NCI-H187 treated with DMSO at 0.1 percent for 48 hours (cell line): ENCODE measurements at places on chromosomes 4 and X.

- DNase-seq, result no peak
Observed at GRCh38 chrX:23317799-23318724, 16.6 kb upstream of the PTCHD1 start.

GRCh38 chrX:85288992-85289723 lies 45.4 kb downstream of the ZNF711 start:
- DNase-seq, result no peak

GRCh38 chr4:179605196-179605595 lies 2163.0 kb upstream of the AGA start:
- DNase-seq, result no peak

DNA sequence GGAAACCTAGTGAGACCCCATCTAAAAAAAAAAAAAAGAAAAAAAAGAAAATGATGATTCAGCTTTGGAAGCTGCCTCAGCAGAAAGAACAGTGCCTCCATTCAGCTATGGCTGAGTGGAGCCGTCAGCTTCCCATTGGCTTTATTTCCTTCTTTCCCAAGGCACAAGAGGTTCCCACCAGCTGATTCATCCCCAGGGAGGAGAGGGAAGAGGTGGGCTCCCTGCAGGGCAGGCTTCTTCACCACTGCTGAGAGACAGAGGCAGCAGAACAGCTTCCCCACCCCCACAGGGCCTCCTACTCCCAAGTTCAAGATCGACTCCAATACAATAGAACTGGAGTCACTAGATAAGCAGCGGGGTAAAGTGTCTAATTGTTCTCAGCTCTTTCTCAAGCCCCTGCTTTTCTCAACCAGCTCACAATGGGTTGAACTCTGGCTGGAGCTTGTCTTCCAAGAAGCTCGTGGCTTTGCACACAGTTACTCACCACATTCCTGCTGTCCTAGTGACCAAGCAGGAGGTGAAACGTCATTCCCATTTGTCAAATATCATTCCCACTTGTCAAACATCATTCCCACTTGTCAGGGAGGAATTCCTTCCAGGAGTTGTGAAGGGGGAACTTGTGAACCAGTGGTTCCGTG lies 47.8 kb downstream of the FHDC1 start:
- DNase-seq, result no peak

GRCh38 chr4:4271912-4272311 lies 18.0 kb downstream of the LYAR start:
- DNase-seq, result no peak

GRCh38 chrX:10064736-10065135 lies 92.0 kb upstream of the CLCN4 start:
- no peak for DNase-seq

DNA sequence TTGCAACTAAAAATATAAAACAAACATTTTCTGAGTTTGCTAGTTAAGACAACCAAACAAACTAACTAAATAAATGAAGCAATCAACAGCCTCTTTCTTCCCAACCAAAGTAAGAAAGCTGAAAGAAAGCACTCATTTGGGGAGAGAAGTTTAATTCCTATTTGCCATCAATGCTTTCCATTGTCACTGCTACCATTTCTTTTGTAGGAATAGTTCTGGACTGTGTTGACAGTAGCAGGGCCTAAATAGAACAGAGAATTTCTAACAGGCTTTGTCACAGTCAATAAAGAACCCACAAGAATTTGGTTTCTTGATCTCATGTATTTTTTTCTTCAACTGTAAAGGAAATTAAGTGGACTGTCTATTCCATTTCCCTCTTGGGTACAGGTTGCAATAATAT lies 1886.4 kb upstream of the TENM3 start:
- no peak for DNase-seq

DNA sequence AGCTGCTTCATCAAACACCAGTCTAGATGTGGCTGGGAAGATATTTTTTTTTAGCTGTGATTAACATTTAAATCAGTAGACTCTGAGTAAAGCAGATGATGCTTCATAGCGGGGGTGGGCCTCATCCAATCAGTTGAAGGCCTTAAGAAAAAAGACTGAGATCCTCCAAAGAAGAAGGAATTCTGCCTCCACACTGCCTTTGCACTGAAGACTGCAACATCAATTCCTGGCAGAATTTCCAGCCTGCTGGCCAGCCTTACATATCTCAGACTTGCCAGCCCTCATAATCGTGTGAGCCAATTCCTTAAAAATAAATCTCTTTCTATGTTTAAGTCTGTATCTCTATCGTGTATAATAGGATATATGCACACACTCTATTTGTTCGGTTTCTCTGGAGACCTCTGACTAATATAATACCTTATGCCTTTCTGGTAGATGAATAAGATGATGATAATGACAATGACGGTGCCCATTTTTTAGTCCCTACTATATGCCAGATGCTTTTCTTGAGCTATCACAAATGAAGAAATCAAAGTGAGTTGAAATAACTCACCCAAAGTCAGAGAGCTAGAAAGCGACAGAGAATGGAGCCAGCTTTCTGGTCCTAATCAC lies 66.1 kb upstream of the SOD3 start:
- DNase-seq, result no peak

DNA sequence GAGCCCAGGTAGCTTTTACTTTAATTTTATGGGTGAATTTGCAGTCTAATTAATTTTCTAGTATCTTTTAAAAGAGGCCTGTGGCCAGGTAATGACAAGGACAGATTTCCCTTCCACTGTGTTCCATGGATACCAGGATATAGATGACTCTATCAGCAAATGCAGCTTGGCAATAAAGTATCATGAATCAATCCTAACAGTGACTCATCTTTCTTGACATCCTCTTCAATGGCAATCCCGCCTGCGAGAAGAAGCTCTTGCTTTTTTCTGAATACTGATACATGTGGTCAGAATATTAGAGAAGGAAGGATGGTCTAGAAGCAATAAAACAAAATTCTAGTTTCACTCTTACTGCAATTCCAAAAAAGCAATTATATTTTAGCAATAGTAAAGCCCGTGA lies 267.8 kb downstream of the DTHD1 start:
- no peak for DNase-seq

DNA sequence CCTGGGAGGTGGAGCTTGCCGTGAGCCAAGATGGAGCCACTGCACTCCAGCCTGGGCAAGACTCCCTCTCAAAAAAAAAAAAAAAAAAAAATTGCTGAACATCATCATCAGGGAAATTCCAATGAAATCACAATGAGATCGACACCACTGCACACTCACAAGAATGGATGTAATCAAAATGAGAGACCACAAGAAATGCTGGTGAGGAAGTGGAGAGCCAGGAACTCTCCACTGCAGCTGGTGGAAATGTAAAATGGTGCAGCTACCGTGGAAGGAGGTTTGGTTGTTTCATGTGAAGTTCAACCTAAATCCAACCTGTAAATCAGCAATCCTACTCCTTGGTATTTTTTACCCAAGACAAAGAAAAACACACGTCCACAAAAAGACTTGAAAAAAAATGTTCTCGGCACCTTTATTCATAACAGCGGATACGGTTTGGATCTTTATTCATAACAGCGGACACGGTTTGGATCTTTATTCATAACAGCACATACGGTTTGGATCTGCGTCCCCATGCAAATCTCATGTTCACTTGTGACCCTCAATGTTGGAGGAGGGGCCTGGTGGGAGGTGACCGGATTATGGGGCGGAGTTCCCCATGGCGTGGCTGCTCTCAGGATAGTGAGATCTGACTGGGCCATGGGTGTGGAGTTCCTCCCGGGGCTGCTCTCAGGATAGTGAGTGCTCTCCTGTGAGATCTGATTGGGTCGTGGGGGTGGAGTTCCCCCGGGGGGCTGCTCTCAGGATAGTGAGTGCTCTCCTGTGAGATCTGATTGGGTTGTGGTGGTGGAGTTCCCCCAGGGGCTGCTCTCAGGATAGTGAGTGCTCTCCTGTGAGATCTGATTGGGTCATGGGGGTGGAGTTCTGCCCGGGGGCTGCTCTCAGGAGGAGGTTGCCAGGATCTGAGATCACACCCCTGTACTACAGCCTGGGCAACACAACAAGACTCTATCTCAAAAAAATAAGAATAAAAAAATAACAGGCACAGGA lies 7.7 kb downstream of the GAK start:
- DNase-seq, result peak; percentile 28

DNA sequence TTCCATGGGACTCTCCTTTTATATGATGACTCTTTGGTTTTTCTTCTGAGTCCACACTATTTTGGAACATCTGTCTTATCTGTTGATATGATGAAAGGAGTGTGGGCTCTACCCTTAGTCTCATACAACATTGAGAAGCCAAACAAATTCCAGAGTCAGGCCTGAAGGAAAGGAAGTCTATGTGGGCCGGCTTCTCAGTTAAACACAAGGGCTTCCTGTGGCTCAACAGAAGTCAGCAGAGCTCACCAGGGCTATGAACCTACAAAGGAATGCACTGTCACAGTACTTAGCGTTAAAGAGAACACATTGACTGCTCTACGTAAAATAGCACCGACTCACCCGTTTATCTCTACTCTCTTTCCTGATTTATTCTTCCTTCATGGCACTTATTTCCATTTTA lies 641.0 kb upstream of the FRG1 start:
- DNase-seq, result no peak

DNA sequence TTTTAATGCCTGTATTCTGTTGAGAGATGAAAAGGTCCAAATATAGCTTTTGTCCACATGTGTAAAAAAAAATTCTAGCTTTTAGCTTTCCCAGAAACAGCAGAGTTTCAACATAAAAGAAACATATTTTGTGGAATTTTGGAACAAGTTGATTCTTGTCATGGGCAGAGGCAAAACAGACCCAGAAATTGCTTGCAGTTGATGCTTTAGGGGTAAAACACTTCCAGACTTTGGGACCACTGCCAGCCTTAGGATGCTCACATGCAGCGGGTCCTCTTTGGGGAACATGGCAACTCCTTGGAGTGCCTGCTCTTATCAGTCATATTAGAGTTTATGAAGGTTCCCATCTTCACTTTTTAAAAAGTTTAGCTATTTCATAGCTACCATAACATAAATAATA lies 30.4 kb downstream of the DCLK2 start:
- no peak for DNase-seq

DNA sequence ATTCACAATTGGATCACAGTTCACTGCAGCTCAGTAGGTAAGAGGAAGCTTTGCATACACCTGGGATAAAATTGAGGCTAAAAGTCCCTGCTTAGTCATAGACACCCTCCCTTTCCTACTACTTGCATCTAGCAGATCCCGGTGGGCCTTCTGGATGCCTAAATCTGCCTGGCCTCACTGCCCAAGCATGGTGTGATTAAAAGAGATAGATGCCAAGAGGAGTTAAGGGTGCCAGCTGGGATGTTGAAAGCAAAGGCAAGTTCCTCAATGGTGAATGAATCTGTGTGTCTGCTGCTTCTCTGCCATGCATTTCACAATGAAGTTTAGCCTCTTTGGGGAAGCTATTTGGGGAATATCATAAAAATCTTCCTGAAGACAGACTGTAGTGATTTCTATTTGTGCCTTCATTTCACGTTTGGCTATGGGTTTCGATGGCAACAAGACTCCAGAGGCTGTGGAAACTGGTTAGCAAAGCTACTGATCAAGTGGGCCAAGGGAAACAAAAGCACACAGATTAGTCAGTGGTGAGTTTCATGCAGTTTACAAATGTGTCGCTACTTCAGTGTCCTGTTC lies 534.0 kb downstream of the ANKRD50 start:
- no peak for DNase-seq

DNA sequence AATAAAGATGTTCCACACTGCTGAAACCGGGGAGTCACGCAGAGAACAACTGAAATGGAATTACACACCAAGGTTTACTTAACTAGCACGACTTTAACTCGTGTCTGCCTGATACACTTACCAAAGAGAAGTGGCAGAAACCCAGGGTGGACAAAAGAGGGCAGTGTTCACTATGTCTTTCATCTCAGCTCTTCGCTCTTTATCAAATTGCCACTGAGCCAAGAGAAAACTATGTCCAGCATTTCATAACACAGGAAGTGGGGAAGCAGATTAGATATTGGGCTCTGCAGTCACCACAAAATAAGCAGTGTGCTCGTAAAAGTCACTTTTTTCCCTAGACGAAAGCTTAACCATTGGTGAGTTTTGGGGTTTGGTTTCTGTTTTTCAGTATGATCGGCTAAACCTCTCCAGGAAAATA lies 155.7 kb downstream of the CHIC2 start:
- peak; percentile 8 for DNase-seq

DNA sequence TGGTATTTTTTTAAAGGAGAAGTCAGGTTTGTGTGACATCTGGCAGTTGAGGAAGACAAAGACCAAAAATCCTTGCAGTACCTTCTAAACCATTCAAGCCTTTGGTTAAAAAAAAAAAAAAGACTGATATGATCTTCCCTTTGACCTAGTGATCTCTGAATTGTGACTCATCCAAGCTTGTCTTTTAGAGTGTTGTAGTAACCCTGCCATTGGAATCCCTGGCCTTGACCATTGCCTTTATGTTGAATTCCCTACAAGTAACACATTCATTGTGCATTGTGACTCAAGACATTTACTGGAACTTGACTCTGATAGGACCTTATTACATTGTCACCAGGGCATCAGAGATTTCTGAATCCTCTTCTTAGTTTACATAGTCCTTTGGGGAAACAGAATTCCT lies 1469.0 kb downstream of the TECRL start:
- DNase-seq, result no peak

- no peak for DNase-seq
Observed at GRCh38 chr4:45578874-45579273, 545.0 kb downstream of the GABRG1 start.

- no peak for DNase-seq
Observed at GRCh38 chr4:160175064-160175643, 1072.3 kb downstream of the RAPGEF2 start.

DNA sequence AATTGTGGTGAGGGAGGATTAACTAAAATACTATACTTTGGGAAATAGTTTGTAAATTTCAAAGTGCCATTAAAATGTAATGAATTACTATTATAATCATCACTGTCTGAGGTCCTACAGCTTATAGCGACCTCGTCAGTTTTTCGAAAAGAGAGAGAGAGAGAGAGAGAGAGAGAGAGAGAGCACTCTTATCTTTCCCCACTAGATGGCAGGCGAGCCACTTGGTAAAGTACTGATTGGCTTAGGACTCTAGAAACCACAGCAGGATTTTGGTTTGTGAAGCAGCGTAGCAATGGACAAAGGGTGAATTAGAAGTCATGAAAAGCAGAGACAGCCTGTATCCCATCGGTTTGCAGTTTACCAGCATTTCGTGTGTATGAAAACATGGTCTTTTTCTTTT lies 52.5 kb downstream of the LINC00632 start:
- DNase-seq, result no peak

DNA sequence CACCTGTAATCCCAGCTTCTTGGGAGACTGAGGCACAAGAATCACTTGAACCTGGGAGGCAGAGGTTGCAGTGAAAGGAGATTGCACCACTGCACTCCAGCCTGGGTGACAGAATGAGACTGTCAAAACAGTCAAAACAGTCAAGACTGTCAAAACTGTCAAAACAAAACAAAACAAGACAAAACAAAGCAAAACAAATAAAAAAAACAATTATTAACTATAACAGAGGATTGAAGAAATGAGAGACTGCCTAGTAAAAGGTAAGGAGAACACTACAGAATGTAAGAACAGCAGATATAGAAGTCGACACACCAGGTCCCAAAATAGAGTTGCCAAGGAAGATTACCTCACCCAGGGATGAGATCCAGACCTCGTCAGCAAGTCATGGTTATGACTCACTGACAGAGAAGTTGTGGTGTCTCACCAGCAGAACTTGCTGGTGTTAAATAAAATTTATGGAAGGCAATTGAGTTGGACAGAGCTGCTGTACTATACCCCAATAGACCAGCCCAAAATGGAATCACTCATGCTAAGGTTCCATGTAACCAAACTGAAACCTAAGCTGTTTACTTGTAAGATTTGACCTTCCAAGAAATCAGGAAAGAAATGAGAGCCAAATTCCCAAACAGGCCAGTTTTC lies 32.1 kb upstream of the GK start:
- no peak for DNase-seq
